ENCODE measurements at places on chromosomes 2 and 18.

GRCh38 chr18:1421502-1421901 lies 516.8 kb downstream of the ADCYAP1 start:
- no peak for DNase-seq

- no peak for DNase-seq
These were observed 328.3 kb downstream of the SOCS6 start for GRCh38 chr18:70617020-70617763.

DNA sequence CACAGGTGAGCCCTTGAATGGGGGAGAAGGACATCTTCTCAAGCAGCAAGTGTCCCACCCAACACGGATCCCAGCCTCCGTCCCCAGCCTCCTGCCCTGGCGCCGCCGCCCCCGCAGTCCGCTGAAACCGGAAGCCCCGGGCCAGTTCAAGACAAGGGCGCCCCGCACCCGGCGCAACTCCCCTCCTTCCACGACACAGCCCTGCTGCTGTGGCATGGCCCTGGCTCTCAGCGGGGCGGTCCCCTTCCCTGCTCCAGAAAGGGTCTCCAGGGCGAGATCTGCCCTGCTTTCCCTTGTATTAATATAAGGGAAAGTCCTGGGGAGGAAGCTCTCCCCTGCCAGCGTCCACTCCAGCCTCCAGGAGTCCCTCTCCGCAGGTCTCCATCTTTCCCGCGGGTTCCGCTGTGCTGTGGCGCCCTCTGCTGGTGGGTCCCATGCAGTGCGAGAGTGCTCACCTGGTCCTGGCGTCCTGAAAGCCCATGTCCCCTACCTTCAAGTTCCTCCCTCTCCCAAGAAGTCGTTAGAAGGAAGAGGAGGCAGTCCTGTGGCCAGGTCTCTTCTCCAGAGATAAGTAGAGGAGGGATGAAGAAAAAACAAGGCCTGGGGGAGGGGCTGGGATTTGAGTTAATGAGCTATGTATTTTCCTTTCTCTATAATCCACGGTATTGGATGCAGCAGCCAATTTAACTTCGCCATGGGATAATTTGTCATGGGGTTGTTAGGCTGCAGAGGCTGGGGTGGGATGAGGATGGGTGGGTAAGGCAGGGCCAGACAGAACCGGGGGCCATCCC lies 176.0 kb downstream of the SMAD2 start:
- peak; percentile 37 for DNase-seq

DNA sequence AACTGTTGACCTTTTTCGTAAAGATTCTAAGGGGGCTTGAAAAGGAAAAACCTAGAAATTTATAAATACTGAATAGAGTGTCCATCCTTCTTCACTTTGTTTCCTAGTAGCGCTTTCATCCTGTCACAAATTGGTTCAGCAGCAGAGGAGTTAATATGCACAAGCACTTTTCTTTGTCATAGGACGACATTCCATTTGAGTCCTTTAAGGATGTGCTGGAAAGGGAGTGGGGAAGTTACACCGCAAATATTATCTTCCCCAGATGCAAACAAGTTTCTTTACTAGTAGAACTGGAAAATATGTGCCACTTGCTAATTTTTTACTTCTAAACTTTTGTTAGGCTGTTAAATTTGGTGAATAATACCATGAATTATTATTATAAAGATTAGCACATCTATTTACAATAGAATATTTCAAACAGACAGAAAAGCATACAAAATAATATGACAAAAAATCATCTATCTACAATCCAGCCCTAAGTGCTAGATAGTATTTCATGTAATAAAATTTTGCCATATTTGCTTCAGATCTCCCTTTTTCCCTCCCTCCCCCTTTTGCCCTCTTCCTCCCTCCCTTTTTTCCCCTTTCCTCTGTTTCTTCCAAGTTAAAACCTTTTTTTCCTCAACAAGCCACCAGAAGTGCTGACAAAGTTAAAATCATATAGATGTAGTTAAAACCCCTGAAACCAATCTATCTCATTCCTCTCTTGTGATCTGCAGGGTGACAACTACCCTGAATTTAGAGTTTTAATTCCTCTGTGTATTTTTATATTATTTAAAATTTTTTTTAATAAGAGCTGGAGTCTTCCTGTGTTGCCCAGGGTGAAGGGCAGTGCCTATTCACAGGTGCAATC lies 50.5 kb upstream of the MAP4K3 start:
- no peak for DNase-seq

GRCh38 chr18:78271790-78272189 lies 707.8 kb upstream of the SALL3 start:
- no peak for DNase-seq

DNA sequence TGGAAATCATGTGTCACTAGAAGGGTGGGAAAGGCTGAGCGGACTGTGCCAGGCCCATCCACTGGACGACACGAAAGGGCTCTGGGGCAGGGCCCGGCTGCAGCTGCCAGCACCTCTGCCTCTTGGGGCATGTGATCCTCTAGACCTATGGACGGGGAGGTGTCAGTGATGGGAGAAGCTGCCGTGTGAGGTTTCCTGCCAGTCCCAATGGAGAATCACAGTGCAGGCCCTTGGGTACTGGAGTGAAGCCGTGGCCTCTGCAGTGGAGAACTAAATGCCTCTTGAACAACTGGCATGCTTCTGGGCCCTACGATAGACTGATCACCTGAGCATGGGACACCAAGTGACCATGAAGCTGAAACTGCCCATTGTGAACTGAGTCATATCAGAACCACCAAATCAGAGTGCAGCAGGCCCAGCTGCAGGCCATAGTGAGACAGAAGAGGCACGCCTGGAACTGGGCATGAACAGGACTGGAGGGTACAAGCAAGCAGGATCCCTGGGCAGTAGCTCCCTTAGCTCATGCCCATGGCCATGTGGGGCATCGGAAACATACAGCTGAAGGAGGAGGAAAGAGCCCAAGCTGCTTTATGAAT lies 18.8 kb upstream of the RHOB start:
- DNase-seq: no peak

DNA sequence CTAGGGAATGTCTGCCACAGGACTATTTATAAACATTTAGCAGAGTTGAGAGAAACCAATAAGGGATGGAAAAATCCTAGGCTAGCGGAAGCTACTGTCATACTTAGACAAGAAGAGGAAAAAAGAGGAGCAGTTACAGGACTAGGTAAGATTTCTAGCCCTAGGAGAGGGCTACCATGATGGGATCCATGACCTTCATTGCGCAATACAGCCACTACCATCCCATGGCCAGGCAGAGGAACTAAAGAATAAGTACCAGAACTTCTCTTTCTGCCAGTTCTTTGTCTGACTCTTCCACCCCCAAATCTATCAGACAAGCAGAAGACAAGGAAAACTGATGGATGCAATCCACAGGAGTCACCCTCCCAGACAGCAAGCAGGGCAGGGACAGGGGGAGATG lies 417.0 kb upstream of the CHST9 start:
- DNase-seq: no peak

GRCh38 chr18:45119876-45120275 lies 439.2 kb downstream of the SETBP1 start:
- no peak for DNase-seq

DNA sequence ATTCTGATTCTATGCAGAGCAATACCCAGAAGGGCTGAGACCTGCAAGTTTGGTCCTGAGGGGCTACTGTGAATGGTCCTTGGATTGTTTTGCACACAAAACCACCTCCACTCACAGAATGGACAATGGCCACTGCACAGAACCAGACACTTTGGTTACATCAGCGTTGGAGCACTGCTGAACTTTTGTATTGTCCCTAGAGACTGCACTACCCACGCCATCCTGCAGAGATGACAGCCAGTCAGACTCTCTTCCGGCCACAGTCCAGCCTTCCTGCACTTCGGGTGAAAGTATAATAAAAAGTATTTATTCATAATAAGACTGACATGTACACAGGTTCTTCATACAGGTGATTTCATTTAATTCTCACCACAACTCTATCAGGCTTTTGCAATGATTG lies 35.7 kb downstream of the CELF4 start:
- DNase-seq: no peak

- no peak for DNase-seq
These were observed 67.1 kb downstream of the SUMO1 start for GRCh38 chr2:202171241-202171825.

GRCh38 chr2:22894761-22895160 lies 490.2 kb upstream of the KLHL29 start:
- DNase-seq: no peak

- DNase-seq: no peak
These were observed 64.1 kb downstream of the SOX11 start for GRCh38 chr2:5756272-5756671.

DNA sequence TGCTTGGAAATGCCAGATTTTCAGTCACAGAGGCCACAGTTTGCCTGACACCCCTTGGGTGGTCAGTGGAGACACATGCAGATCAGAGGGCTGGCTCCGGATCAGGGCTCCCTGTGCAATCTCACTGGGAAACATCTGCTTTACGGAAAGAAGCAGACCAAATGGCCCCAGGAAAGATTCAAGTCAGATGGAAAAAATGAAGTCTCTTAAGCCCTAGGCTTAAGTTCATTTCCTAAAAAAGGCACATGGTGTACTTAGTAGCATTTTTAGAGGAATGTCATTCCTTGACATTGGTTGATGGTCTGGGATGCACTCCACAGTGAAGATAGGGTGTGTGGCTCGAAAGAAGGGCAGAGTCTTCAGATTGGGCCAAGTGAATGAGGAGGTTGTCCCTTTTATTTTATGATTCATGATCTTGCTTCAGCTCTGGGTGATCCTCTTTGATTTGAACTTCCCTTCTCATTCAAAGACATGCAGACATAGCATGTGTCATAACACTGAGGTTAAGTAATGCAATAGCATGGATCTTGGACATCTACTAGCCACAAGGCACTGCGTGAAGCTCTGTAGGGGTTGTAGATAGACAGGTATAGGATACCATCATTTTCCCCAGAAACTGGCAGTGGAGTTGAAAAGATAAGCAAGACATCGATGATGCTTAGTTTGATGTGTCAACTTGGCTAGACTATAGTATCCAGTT lies 56.5 kb downstream of the KCNE4 start:
- no peak for DNase-seq

DNA sequence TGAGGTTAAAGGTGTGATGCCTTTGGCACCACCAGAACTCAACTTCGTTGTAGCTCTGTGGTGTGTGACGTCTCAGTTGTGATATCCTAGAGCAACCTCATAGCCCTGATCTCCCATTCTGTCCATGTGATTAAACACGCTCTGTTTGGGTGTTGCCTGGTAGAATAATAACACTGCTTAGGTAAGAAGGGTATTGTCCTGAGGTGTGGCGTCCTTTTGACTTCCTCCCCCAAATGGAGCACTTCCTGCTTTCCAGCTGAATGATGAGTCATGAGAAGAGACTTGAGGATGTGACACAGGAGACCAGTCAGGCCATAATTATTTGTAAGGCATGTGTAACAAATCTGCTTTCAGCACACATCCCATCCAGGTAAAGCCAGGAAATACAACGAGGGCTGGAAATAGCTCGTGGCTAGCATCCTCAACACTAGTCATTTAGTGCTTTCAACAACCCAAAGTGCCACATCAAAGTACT lies 100.7 kb downstream of the RAPGEF4 start:
- no peak for DNase-seq

DNA sequence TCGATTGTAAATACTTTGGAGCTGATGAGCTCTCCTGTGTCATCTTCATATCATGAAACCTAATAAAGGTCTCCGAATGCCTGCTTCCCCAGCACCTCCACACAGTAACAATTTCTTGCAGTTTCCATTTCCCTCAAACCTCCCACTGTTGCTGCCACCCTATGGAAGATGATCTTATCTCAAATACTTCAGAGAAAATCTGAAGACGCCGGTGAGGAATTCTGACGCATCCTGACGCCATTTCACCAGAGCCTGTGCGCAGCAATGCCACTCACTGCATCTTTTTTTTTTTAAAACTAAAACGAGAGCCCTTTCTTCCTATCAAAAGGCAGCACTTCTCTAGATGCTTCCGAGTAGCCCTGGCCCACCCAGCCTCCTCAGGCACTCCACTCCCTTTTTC lies 31.9 kb upstream of the GNAL start:
- no peak for DNase-seq

DNA sequence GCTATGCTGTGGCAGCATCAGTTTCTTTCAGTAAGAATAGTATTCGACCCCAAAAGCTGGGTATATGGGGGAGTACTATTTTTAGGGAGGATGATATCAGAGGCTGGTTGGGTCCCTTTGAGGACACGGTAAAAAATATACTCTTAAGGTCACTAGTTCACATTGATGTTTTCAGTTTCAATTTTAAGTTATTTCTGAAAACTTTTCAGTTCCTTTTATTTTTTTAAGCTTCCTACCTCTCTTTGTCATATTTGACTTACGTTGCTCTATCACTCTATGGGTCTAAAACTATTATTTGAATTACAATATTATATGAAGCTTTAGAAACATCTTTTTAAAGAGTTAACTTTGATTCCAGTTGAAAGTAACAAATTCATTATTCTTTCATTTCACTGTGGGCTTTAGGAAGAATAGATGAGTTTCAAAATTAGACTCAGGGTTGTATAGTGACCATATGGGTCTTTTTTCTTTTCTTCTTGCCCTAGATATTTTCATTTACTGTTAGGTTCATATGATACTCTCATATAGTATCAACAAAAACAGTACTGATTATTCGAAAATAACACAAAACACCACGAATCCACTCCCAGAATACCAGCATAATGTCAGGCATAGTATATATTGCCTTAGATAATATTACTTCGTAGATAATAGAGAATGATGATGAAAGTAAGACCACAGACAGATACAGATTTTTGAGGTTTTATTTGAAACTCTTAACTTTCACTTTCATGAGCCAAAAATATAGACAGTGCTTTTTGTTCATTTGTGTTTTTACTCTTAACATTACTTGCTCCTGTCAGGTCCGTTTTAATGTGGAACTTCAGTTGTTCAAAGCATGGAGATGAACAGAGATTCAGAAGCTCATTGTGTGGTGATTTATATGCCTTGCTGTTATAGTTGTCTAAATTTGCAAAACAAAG lies 9.8 kb downstream of the RMDN2 start:
- no peak for DNase-seq

DNA sequence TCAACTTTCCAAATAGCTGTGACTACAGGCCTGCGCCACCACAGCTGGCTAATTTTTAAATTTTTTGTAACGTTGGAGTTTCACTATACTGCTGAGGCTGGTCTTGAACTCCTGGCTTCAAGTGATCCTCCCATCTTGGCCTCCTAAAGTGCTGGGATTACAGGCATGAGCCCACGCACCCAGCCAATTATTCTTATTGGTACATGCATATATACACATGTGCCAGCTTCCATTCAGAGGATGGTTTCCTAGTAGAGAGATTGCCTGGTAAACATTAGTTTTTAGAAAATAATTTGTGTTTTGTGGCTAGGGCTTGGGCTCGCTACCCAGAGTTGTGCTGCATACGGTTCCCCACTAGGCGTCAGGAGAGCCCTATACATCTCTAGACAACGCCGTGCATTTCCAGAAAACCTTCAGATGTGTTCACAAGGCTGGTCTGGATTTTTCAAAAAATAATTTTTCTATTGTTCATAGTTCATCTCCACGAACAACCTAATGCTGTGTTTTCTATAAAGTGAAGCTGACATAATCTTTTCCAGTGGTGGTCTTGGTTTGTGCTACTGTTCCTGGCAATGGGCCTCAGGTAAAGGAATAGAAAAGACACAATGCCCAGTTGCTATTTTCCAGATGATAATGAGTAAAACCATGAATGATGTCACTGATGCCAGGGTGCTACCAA lies 14.6 kb upstream of the AFG3L2 start:
- peak; percentile 40 for DNase-seq
